ENCODE measurements at places on chromosomes 11 and 22.

DNA sequence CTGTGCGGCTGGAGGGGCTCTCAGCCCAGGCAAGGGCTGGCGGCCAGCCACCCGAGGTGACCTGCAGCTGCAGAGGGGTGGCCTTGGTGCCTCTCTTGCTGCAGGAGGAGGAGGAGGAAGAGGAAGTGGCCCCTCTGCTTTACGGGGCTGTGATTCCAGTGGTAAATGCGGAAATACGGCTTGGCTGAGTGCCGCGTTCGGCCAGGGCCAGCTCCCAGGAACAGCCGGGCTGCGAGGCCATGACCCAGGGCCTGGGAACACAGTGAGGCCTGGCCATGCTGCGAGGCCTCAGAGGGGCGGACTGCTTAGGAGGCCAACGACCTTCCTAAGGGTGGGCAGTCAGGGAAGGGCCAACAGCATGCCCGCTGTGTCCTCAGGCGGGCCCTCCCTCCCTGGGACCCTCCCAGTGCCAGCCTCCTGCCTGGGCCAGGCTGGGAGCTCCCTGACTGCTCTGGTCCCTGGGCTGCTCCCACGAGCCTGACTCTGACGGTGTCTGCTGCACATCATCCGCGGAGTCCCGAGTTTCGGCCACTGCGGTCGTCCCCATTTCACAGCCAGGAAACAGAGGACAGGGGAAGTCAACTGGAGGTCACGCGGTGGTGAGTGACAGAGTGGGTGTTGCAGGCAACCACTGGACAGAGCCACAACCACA lies 20.8 kb upstream of the PPARA start:
- DNase-seq: no peak

GRCh38 chr22:38221908-38222796 lies 20.4 kb downstream of the MAFF start:
- no peak for DNase-seq

DNA sequence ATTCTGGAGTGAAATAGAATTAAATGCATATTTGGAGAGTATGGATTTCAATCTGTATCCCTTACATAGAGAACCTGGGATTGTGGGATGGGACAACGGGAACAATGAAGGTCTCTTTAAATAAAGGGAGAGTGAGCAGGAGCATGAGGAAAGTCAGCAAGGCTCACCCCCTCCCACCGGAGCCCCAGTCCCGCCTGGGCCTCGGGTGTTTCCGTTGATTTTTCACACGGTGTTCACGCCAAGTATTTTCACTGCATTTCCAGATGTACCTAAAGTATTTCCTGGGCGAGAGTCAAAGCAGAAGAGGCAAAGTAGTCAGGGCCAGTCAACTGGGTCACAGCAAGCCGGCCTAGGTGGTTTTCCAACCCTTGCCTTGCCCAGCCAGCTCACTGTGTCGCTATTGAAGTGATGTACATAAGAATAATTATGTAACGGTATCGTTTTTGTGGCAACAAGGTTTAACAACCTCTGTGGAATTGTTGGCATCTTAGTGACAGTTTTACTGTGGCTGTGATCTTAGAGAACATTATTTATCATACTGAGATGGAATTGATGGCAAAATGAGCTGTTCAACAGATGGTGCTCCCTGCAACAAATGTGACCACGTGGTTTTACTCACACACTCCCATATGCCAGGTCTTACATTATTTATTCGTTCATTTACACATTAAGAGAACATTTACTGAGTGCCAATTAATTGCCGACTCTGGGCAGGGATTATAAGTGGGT lies 177.3 kb downstream of the ADAMTS15 start:
- peak; percentile 73 for DNase-seq

DNA sequence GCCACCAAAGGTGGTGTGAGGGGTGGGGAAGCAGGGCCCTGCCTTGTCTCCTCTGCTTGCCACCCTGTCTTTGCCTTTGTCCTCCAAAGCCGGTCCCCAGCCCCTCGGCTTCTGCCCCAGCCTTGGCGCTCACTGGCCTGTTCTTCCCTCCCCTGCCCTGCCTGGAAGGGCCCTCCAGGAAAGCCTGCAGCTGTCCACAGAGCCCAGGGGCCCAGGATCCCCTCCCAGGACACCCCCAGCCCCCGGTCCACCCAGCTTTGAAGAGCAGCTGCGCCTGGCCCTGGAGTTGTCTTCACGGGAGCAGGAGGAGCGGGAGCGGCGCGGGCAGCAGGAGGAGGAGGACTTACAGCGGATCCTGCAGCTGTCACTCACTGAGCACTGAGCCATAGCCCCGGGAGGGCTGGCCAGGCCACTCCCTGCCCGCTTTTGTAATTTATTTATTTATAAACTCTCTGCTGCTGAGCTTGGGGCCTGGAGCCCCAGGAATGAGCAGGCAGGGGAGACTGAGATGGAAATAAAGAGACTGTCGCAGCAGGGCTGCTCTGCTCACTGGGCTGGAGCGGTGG lies 1.3 kb upstream of the SSH3 start:
- DNase-seq: peak; percentile 7

- no peak for DNase-seq
Measured at GRCh38 chr11:67248653-67249052, 17.6 kb upstream of the GRK2 start.

- DNase-seq: no peak
Measured at GRCh38 chr11:30131535-30131934, 99.3 kb upstream of the FSHB start.

DNA sequence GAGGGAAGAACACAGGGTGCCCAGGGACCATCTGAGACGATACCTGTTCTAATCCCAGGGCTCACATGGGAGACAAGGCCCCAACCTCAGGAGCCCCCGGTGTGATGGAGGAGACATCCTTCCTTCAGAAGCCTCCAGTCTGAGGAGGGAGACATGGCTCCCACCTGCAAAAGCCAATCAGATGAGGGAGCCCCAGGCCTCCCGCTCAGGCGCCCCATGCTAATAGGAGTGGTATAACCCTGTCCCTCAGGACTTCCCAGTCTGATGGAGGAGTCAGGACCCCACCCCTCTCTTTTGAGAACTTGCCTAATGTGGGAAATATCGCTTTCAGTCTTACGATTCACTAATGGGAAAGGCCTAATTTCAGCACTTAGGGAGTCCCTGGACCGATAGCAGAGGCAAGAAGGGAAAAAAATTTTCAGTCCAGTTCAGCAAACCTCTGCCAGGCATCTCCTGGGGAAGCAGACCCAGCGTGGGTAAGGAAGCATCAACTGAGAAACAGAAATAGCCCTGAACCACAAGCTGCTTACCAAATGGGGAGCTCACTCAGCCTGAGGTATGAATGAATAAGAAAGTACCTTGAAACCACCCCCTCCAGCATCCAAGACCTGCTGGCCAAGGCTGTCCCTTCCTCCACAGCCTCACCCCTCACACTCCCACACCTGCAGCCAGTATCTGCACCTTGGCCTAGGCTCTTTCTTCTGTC lies 5.9 kb downstream of the ARRB1 start:
- DNase-seq: no peak

GRCh38 chr11:119323532-119324033 lies 6.7 kb upstream of the MCAM start:
- peak; percentile 29 for DNase-seq

DNA sequence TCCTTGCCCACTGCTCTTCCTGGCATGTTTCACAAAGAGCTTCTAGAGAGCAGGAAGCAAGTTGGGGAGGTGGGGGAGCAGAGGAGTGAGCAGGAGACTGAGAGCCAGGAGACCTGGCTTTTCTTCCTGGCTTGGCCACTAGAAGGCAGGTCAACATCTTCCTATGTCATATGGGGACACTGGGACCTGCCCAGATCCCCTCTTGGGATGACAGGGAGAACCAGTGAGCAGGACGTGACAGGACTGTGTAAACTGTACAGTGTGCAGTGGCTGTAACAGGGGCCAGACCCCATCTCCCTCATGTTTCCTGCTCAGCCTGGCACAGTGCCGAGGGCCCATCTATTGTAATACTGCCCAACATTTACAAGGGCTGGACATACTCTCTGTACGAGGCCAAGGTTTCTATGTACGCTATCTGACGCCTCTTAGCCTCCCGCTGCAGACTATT lies 29.4 kb downstream of the GDPD5 start:
- DNase-seq: no peak

DNA sequence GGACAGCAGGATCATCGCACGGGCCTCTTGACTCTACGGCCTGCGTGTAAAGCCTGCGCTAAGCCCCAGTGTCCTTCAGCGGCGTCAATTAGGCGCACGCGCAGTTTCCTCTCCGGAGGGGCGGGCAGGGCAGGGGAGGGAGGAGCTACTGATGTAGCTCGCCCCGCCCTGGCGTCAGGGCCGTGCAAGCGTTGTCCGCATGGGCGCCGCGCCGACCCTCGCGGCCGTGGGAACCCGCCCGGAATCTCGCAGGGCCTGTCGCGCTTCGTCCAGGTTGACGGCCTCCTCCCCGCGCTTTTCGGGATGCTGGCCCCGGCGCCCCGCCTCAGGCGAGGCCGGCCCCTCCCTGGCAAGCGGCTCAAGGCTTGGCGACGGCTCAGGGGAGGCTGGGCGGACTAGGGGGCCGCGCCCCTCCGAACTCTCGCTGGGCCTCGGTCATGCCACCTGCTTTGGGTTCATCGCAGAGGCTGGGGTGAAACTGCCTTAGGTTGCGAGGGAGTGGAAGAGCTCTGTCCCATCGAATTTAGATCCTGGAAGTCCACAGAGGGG lies 61.1 kb downstream of the ST3GAL4 start:
- no peak for DNase-seq

DNA sequence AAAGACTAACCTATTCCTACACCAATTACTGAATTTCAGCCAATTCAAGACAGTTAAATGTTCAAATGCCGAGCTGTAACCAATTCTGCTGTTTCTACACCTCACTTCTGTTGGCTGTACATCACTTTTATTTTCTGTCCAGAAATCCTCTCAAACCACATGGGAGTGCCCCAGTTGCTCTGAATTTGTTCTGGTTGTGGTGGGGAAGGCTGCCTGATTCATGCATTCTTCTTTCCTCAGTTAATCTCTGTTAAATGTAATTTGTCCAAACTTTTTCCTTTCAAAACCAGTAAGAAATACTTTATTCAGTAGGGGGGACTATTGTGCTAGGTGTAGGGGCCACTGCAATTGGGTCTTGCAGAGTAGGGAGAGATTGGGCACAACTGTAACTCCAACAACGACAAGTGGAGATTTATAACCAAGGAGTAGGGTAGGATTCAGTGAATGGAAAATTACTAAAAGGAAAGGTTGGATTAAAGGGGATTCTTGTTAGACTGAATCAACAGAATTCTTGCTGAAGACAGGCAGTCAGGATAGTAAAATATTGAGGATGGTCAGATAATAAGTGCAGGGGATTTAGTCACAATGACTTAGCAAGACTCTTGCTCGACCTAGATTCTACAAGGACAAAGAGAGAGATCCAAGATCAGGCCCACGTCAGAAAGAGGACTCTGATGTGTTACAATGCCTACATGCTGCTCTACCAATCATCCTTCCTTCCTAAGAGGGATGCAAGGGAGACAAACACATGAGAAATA lies 593.5 kb upstream of the FAT3 start:
- no peak for DNase-seq

DNA sequence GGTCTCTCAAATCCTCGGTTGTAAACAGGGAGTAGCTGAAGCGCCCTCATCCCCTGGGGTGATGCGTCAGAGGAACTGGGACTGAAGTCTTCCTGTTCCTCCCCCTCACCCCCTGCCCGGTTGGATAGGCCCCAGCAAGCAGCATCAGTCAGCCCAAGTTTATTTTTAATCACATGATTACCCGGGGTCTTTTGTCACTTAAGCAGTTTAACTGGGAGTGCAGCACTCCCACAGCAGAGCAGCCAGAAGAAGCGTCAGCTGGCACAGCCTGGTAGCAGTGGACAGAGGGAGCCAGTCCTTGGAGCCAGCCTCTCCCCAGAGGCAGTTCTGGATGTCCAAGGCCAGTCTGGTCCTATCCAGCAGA lies 342.1 kb downstream of the CTTN start:
- no peak for DNase-seq

DNA sequence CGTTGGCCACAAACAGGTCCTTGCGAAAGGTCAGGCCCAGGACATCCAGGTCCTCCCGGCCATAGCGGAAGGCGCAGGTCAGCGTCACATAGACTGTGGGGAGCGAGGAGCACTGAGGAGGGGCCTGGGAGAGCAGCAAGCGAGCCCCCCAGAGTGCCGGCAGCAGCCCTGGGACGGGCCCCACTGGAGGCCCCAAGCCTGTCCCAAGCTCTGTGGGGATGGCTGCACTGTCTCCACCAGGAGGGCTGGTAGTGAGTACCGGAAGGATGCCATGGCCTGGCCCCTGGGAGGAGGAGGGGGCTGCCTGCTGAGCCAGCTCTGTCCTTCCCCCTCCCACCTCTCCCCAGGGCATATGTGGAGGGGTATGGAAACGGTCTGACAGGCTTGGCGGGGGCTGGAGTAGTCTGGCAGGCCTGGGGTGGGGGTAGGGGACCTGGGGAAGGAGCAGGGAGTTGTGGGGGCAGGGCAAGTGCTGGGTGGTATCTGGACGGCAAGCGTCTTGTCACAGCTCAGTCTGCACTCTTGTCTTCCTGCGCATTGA lies 42.9 kb downstream of the TPBGL start:
- no peak for DNase-seq
